ENCODE measurements at places on chromosomes 16 and 17.
A peak's percentile ranks its signal among the peaks of the same experiment; 100 is the strongest.

DNA sequence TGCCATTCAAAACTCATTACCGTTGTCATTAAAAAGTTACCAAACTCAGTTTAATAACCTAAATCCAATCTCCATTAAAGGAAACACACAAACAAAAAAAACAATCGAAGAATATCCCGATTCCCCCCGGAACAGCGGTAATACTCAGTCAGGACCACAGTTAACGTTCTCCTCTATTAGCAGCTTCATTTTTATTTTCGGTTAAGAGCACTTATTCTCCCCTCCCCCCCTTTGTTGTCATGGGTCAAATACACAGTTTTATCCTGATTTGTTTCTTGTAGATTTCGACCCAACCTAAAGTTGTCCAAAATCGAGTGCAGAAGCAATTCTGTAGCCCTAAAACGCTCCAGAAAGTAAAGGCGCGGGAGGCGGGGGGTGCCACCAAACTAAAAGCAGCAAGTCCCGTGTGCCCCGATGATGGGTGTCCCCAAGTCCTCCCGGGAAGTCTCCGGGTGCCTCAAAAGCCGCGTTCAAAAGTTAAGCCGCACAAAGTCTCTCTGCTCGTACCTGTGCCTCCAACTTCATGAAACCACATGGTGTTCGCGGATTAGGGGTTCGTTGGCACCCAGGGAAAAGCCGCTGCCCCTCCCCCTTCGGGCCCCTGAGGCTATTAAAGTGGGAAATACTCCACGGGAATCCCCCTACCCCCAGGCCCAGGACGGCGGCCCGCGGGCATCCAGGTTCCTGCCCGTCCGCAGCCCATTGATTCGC, 996 bp downstream of the SUMO2 start:
- peak; percentile 76 for DNase-seq

DNA sequence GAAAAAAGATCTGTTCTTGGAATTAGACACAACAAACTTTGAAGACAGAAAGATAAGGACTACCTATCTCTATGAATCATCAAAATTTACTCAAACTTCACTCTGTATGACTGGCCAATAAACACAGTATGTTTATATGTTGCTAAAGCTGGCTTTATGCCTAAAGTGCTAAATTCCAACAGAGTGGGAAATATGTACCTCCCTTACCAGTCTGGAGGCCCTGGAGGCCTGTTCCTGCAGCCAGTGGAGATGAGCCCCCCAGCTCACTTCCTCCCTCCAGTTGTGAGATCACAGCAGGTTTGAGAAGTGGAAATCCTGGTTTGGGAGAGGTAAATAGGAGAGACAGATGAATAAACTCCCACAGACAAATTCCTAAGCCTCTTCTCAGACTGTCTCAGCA, 9.0 kb downstream of the ZNF23 start:
- no peak for DNase-seq

GRCh38 chr16:66081775-66082366, 284.6 kb upstream of the CDH5 start:
- DNase-seq = no peak

DNA sequence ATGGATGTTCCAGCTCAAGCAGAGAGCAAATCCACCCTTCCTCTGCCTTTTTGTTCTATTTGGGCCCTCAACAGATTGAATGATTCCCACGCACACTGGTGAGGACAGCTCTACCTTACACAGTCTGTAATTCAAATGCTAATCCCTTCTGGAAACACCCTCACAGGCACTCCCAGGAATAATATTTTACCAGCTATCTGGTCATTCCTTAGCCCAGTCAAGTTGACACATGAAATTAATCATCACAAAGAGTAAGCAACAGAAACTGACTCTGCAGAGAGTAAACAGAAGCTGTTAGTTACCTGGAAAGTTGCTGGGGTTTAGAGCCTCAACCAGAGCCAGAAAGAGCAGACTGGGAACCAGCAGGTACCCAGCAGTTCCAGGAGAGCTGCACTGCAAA, 75.5 kb upstream of the MMP2 start:
- DNase-seq = no peak

DNA sequence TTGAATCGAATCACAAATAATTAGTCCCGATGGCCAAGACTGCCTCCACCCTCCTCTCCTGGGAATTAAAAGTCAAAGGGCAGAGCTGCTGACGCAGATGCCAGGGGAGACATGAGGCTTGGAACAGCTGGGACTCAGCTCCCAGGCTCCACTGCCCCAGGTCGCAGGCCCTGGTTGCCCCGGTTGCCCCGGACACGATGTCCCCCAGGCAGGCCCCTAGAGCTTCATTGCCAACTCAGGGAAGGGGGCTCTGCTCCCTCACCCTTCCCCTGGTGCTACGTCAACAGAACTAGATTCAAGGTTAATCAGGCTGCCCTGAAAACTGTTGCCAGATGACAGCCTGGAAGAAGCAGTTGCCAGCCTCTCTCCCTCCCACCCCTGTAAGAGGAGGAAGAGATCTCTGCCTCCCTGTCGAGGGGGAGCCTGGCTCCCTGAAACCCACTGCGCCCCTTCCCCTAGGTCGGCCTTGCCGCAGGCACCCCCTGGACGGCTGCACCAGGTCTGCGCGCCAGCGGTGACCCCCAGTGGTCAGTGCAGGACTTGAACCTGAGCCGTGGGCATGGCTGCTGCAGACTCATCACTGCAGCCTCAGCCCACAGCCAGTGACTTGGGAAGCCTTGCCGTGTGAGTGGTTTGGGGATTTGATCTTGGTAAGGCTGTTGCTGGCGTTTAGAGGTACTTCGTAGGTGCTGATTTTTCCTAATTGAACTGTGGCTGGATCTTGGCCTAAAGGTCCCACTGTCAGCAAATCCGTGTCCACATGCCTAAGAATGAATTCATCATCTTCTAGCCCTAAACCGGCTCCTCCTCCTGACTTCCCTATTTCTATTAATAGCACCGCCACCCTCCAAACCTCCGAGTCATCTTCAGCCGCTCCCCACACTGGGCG, 84.1 kb upstream of the TOB1 start:
- peak; percentile 64 for DNase-seq

DNA sequence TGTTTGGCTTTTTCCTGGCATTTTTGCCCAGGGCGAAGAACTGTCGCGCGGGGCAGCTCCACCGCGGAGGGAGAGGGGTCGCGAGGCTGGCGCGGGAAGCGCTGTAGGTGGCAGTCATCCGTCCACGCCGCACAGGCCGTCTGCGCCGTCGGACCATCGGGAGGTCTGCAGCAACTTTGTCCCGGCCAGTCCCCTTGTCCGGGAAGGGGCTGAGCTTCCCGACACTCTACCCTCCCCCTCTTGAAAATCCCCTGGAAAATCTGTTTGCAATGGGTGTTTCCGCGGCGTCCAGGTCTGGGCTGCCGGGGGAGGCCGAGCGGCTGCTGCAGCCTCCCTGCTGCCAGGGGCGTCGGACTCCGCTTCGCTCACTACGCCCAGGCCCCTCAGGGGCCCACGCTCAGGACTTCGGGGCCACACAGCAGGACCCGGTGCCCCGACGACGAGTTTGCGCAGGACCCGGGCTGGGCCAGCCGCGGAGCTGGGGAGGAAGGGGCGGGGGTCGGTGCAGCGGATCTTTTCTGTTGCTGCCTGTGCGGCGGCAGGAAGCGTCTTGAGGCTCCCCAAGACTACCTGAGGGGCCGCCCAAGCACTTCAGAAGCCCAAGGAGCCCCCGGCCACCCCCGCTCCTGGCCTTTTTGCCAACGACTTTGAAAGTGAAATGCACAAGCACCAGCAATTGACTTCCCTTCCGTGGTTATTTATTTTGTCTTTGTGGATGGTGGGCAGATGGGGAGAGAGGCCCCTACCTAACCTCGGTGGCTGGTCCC, 2.3 kb upstream of the CBX4 start:
- no peak for DNase-seq

GRCh38 chr17:68288804-68289203, 2.1 kb downstream of the SLC16A6 start:
- peak; percentile 92 for DNase-seq

GRCh38 chr17:80260069-80260535, 550 bp upstream of the RNF213 start:
- no peak for DNase-seq

DNA sequence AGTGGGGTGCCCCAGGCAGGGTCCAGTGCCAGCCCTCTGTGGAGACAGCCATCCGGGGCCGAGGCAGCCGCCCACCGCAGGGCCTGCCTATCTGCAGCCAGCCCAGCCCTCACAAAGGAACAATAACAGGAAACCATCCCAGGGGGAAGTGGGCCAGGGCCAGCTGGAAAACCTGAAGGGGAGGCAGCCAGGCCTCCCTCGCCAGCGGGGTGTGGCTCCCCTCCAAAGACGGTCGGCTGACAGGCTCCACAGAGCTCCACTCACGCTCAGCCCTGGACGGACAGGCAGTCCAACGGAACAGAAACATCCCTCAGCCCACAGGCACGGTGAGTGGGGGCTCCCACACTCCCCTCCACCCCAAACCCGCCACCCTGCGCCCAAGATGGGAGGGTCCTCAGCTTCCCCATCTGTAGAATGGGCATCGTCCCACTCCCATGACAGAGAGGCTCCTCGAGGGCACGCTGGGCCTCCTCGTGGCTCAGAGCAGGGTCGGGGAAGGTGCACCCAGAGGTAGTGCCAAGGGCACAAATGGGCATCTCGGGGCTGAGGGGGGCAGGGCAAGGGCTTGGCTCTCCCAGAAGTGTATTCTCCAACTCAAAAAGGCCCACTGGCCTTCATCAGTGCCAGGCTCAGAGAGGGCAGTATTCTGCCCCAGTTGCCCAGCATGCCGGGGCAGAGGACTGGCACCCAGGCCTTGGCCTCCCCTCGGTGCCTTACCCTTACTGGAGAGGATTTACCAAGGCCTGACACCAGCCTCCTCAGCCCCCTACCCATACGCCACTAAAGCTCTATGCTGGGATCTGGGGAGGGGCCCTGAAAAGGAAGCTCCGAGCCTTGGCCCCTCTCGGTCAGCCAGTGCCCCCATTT, at the start of gene CDH5:
CDH5 (plus strand) TSS at position 259 of the 867 bp plus-strand sequence. CDS start 12,647 bp downstream, outside the sequence.
- no peak for DNase-seq

- DNase-seq = peak; percentile 65
These were observed 11.7 kb downstream of the CACNG1 start for GRCh38 chr17:67055811-67056745.

All from Karpas-422 (cell line).